ENCODE measurements at places on chromosomes 4 and X. TPM values are rescaled to one million over a fixed set of nuclear protein-coding genes. Genes with fewer than 3 reads are reported as not detected.

DNA sequence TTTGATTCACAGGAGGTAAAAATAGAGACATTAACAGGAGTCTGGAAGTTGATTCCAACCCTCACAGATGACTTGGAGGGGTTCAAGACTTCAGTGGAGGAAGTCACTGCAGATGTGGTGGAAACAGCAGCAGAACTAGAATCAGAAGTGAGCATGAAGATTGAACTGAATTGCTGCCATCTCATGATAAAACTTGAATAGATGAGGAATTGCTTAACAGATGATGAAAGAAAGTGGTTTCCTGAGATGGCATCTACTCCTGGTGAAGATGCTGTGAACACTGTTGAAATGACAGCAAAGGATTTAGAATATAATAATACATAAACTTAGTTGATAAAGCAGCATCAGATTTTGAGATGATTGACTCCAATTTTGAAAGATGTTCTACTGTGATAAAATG, 76.5 kb downstream of the RELL1 start:
- no peaks in the 10 kb centered on the region for H3K27me3 ChIP-seq
- peaks cover 15% of the 10 kb centered on the region for H3K4me1 ChIP-seq
- no peak for DNase-seq
- peaks cover 37% of the 10 kb centered on the region for H3K36me3 ChIP-seq
- no peak overlapping the region for H3K4me3 ChIP-seq

- H3K36me3 ChIP-seq = no peaks in the 10 kb centered on the region
- no peak overlapping the region for H3K27ac ChIP-seq
- H3K27me3 ChIP-seq = peaks cover 10% of the 10 kb centered on the region
- H3K4me1 ChIP-seq = peaks cover 8% of the 10 kb centered on the region
- no peak overlapping the region for H3K4me3 ChIP-seq
Measured at GRCh38 chrX:10166248-10166716, 9.5 kb downstream of the CLCN4 start.

GRCh38 chr4:38075370-38076152, 115.4 kb downstream of the PTTG2 start:
- H3K27ac ChIP-seq = no peak overlapping the region
- H3K36me3 ChIP-seq = peaks cover 35% of the 10 kb centered on the region
- peaks cover 8% of the 10 kb centered on the region for H3K4me1 ChIP-seq

The NDUFA1 gene
- total RNA-seq = 98.1 TPM

DNA sequence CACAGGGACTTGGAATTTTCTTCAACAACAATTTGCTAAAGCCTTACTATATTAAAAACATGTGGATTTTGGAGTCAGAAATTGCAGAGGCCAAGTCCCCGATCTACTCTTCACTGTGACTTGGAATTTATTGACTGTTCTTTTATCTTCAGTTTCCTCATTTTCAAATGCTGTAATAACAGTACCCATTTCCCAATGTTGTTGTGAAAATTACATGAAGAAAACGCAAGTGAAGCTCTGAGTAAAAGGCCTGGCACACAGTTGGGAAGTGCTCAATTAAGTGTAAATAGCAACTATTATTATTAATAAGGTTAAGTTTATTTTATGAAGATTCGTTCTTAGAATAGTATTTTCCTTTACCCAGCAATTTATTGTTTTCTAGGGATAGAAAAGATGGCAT, 15.7 kb downstream of the STBD1 start:
- peaks cover 9% of the 10 kb centered on the region for H3K27me3 ChIP-seq
- no peak overlapping the region for H3K4me3 ChIP-seq
- no peak overlapping the region for H3K27ac ChIP-seq
- no peaks in the 10 kb centered on the region for H3K36me3 ChIP-seq
- DNase-seq = no peak

The NSG1 gene
- 39.7 TPM for total RNA-seq

GRCh38 chrX:53031380-53031779, 17.2 kb upstream of the GPR173 start:
- no peaks in the 10 kb centered on the region for H3K36me3 ChIP-seq
- H3K4me1 ChIP-seq = no peaks in the 10 kb centered on the region
- no peak overlapping the region for H3K4me3 ChIP-seq
- peaks cover 4% of the 10 kb centered on the region for H3K27me3 ChIP-seq
- no peak overlapping the region for H3K27ac ChIP-seq

- H3K27ac ChIP-seq = no peak overlapping the region
- H3K27me3 ChIP-seq = no peaks in the 10 kb centered on the region
- no peak for DNase-seq
- peaks cover 7% of the 10 kb centered on the region for H3K36me3 ChIP-seq
- H3K4me3 ChIP-seq = no peak overlapping the region
Measured at GRCh38 chr4:100894339-100894870, 376.6 kb upstream of the EMCN start.

DNA sequence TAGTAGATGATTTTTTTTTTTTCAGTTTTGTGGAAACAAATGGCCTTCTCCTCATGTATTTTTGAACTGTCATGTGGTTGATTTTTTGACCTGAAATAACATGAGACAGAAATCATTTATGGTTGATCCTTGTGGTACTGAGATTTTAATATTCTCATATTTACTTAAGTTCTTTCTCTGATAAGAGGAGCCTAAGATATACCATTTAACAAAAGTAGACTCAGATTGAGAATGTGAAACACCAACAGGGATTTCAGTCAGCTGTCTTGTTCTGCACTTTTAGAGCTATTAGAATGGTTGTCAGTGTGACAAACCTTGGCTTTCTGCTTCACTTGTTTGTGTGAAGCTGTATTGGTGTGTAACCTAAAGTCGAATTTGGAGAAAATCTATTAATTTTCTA, 575.7 kb downstream of the SPOCK3 start:
- no peaks in the 10 kb centered on the region for H3K27me3 ChIP-seq
- H3K27ac ChIP-seq = no peak overlapping the region
- no peaks in the 10 kb centered on the region for H3K4me1 ChIP-seq
- no peak for DNase-seq

Data from activated naive CD8-positive, alpha-beta T cell treated with anti-CD3 and anti-CD28 coated beads, Interleukin-2, amount 10 ng/mL, durations not matched to agents 7 days and 5 days (primary cell).